ENCODE measurements at places on chromosomes 11 and 22. TPM values are rescaled to one million over a fixed set of nuclear protein-coding genes. Genes with fewer than 3 reads are reported as not detected.

DNA sequence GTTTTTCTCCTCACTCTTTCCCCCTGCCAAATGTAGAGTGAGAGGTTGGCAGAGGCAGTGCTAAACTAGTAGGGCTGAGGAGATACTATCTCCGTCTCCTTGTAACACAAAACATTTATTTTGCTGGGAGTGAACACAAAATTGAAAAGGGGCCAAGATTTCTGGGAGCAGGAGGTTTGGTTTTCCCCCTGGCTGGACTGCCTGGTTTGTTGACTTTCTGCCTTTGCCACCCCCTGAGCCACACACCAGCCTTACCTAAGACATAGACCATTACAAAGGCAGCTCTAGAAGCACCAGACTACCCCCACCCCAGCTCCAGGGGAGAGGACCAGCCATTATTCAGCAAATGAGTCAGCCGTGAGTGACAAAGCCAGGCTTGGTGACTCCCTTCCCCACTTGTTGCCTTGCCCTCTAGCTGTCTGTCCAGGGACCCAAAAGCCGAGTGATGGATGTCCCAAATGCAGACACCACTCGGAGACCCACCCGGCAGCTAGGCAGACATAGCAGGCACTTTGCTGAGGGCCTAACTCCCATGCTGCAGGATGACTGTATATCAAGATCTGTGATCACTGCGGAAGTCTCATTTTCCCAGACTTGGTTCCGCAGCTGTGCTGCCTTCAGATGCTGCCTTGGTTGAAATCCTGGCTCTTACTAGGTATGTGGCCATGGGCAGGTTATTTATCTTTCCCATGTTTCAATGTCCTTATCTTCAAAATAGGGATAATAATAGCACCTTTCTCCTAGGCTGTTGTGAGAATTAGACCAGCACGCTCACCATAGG is 17.7 kb upstream of the CDON start:
- no peak for DNase-seq

DNA sequence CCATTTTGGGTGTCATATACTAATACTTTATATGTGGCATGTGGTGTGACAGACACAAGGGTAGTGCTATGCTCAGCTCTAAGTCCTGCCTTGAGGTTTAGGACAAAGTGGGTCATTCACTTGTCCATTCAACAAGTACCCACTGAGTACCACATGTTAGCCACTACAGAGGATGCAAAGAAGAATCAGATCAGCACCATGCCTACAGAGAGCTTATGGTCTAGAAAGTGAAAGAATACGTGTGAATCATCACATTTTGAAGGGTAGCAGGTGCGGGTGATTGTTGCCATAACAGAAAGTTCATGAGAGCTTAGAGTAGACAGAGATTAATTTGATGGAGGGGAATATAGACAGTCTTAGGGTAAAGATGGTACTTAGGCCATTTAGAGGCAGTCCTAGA is 18.3 kb downstream of the CLMP start:
- DNase-seq = no peak

DNA sequence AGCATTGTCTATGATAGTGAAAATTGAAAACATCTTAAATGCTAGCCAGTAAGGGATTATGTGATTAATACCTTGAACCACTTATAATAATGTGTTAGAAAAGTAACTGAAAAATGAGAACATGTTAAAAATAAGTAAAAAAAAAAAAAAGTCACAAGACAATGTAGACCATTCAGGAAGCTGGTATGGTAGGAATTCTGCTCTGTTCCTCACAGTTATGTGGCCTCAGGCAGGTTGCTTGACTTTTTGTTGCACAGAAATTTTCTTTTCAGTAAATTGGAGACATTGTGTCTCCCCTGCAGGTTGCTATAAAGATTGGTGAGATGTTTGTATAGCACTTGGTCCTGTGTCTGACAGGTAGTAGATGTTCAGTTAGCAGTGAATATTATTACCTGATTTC is 17.3 kb upstream of the PLET1 start:
- peak; percentile 56 for DNase-seq

GRCh38 chr11:92941676-92942571 is 27.5 kb upstream of the MTNR1B start:
- DNase-seq = peak; percentile 32

- DNase-seq = peak; percentile 45
Measured at GRCh38 chr11:2943711-2944118, 14.5 kb upstream of the PHLDA2 start.

GRCh38 chr22:23281406-23282088 is 101.2 kb downstream of the BCR start:
- peak; percentile 71 for DNase-seq

DNA sequence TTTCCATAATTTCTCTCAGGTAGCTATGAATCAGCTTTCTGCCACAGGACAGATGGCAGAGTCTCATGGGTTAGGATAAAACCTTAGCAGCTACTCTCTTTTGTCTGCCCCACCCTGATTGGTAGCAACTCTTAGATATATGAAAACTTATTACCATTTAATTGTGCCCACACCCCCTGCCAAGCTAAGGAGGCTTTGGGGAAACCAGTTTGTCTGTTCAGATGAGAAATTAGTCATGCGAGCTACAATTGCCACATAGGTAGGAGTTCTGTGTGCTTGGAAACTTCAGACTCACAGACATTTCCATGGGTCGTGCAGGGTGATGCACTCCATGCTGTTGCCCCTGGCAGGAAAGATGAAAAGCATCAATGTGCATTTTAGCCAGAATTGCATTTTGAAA is 39.9 kb downstream of the CD44 start:
- DNase-seq = no peak

DNA sequence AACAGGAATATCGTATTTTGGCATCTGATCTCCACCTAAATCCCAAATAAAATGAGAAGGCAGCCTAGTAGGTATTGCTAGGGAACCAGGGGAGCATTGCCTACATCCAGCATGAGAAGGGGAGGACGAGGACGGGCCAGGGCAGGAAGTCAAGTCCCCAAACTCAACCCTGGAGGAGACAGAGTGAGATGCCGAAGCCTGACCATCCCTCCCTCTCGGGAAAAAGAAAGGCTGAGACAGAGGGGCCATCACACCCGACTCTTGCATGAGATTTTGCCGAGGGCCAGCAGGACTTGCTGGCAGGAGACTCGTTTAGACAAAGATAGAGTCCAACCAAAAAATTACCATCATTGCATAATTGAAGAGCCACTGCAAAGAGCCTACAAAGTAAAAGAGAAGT is 50.2 kb upstream of the SPATA19 start:
- no peak for DNase-seq

- DNase-seq = no peak
Measured at GRCh38 chr11:126926376-126926791, 74.2 kb downstream of the KIRREL3 start.

- DNase-seq = peak; percentile 73
Measured at GRCh38 chr11:82858556-82859091, 41.6 kb downstream of the PRCP start.

GRCh38 chr11:46066335-46066734 is 54.9 kb downstream of the PHF21A start:
- DNase-seq = peak; percentile 87

GRCh38 chr11:106708348-106708747 is 309.9 kb downstream of the GUCY1A2 start:
- no peak for DNase-seq

GRCh38 chr11:10541561-10541930 is 559 bp upstream of the RNF141 start:
- DNase-seq = no peak

DNA sequence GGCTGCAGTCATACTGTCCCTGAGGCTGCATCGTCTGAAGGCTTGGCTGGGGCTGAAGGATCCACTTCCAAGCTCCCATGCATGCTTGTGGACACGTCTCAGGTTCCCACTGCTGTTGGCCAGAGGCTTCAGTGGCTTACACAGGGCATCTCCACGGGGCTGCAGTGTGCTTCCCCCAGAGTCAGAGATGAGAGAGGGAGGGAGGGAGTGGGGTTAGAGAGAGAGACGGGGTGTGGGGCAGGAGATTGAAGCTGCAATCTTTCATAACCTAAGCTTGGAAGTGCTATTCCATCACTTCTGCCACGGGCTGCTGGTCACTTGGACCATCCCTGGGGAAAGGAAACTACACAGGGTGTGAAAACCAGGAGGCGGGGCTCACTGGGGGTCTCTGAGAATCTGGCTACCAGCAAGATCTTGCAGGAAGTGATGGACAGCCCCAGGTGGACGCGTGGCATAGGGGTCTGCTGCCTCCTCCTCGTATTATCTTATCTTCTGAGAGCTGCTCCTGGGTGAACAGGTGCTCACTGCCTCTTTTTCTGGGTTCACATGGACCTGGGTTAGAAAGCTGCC is 63.0 kb upstream of the MYEOV start:
- no peak for DNase-seq

GRCh38 chr11:34207487-34208180 is 102.2 kb downstream of the NAT10 start:
- no peak for DNase-seq

GRCh38 chr22:49518436-49518970 is 309.2 kb downstream of the BRD1 start:
- DNase-seq = no peak

DNA sequence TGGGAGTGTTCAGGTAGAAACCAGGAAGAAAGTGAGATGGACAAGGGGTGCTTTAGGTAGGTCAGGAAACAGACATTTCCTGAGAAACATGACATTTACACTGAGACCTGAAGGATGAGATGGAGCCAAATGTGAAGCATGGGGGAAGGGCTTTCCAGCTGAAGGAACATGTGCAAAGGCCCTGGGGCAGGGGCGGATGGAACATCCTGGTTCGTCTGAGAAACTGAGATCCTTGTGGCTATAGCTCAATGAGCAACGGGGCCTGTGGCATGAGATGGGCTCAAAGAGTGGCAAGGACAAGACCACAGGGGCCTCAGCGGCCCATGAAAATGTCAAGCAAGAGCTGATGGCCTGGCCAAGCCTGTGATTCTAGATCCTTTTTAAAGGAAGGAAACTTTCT is 127.4 kb downstream of the DSCAML1 start:
- DNase-seq = no peak

DNA sequence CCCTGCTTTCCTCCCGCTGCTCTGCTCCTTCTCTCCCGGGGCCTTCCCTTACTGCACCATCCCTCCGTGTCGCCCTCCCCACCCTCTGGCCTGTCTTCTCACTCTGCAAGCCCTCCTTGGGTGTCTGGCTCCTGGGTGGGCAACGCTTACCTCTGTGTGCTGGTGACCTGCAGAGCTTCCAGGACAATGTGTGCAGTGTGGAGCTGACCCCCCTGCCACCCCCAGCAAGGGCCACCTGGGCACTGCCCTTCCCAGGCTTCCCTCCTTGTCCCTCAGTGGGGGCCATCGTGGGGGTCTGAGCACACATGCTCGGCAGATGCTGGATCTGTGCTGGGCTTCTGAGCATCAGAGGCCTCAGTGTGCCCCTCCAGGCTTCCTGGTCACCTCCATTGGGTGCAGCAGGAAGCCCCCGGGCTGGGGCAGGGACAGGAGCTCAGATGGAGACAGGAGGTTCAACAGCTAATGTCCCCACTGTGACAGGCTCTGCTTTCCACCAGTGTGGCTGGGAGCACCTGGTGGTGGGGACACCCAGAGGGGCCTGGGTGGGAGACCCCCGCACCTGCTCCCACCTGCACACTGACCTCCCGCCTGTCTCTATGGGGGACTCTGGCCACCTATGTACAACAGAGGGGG is 7.8 kb upstream of the BRSK2 start:
- no peak for DNase-seq

DNA sequence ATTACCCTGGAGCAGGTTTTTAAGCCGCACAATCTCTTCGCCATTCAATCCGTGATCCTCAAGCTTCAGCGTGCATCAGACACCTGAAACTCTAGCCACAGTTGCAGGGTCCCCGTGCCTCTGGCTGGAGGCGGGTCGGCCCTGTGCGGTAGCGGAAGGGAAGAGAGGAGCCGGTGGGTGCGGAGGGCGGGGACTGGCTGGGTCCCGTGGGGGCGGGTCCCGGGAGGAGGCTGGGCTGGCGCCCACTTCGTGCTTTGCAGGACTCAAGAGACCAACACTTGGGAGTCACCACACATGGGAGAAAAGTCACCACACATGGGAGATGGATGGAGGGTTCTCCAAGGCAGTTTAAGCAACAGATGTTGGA is 772 bp downstream of the C22orf15 start:
- DNase-seq = no peak

GRCh38 chr11:127995921-127996320 is 591.4 kb downstream of the ETS1 start:
- no peak for DNase-seq

- peak; percentile 16 for DNase-seq
Measured at GRCh38 chr11:117345039-117345438, 17.4 kb downstream of the CEP164 start.

- no peak for DNase-seq
Measured at GRCh38 chr11:118984825-118985224, 13.1 kb upstream of the CENATAC start.

DNA sequence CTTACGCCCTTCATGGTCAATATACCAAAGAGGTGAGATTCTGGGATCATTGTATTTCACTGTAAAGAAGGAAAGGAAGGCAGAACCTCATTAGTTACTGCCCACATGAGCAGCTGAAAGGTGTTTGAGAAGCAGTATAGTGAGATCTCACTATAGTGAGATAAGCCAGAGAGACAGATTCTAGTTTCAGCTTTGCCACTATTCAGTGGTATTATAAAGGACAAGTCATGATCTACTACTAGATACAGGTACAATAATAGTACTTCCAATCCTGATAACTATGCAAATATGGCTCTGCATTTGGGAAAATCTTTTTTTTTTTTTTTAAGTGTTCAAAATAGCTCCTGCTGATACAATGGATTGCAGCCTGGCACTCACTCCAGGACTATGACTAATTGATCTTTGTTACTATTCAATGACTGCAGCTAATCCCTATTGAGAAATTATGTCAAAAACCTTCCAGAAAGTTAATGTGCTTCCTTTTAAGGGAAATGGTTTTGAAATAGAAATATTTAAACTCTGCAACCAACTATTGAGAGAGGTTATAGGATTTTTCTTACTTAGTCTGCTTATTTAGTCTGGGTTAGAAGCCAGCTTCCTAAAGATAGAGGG is 8.3 kb upstream of the DLAT start:
- peak; percentile 22 for DNase-seq

GRCh38 chr11:57493507-57494503 is 21.7 kb downstream of the SLC43A1 start:
- no peak for DNase-seq

GRCh38 chr11:119684361-119685110 is 44.5 kb downstream of the NECTIN1 start:
- peak; percentile 54 for DNase-seq

DNA sequence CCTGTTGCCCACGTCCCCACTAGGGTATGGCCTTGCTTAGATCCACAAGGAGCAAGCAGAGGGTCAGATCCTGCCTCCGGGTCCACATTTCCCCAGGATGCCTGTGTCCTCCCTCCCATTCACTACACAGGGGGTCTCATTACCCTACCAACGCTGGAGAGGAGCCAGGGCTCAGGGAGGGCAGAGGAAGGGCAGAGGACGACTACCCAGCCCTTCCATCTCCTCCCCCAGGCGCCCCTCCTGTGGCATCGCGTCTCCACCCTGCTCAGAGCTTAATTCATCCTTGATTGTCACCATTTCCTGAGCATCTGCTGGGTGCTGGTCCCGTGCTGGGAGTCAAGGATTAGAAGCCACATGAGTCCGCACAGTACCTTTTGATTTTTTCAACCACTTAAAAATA is 5.0 kb downstream of the NFAM1 start:
- no peak for DNase-seq

Gene SAA4
- polyA plus RNA-seq = not detected

Gene INPPL1
- 26.3 TPM for polyA plus RNA-seq

Gene CREB3L1
- 0.61 TPM for polyA plus RNA-seq

Gene SLC29A2
- 6.2 TPM for polyA plus RNA-seq

Gene KCNK4
- 0.06 TPM for polyA plus RNA-seq

Gene ZNF215
- 2.2 TPM for polyA plus RNA-seq

Gene KRTAP5-1
- not detected for polyA plus RNA-seq

Gene VSIG10L2
- 0.09 TPM for polyA plus RNA-seq
